NB4 (cell line): ENCODE measurements at places on chromosomes 12 and 14.
A peak's percentile ranks its signal among the peaks of the same experiment; 100 is the strongest.

DNA sequence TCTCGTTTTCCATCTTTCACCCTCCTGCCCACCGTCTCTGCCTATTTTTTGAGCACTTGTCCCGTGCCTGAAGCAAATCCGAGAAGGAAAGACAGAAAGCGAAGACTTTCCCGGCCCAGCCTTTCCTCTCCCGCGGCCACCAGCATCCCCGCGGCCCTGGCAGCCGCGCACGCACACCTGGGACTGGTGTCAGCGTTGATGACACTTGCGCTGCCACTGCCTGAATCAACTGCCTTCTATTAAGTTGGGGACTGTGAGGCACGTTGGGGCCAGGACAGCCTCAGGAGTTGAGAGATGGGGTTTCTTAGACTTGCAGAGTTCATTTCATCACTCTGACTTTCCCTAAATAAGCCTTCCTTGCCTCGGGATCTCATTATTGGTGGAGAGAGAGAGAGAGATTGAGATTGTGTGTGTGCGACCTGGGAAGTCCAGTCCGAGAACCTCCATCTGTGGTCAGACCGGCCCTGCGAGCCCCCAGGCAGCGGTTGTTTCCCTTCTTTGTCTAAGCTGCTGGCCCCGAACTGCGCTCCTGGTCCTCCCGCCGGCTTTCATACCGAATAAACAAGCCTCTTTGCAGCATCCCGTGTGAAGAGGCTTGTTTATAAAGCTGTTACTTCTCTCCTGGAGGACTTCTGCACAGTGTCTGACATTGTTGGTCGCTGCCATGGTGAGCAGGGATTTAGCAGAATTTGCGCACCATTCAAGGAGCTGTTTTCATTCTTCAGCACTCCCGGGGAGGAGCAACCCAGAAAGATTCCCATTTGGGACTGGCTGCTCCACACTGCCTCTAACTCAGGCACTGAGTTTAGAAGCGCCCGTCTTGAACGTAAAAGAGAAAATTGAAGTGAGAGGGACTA, 1.5 kb downstream of the PDZRN4 start:
- no peak for DNase-seq

DNA sequence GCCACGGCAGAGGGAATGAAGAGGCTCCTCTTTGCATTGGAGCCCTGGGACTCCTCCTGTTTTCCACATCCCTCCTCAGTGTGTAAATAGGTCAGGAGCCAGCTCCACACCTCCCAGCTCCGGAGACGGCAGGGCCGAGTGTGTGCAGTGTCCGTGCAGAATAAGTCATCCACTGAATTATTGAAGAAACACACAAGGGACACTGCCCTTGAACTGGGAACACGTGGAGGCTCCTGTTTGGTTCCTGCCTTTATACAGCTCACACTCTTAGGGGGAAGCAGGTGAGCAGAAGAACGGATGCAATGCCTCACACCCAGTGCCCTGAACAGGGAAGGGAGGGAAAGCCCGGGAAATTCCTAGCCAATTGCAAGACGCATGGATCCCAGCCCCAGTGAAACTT, 10.4 kb upstream of the FZD10 start:
- DNase-seq = no peak

- peak; percentile 52 for DNase-seq
Observed at GRCh38 chr14:70982200-70982599, 74.9 kb downstream of the PCNX1 start.

DNA sequence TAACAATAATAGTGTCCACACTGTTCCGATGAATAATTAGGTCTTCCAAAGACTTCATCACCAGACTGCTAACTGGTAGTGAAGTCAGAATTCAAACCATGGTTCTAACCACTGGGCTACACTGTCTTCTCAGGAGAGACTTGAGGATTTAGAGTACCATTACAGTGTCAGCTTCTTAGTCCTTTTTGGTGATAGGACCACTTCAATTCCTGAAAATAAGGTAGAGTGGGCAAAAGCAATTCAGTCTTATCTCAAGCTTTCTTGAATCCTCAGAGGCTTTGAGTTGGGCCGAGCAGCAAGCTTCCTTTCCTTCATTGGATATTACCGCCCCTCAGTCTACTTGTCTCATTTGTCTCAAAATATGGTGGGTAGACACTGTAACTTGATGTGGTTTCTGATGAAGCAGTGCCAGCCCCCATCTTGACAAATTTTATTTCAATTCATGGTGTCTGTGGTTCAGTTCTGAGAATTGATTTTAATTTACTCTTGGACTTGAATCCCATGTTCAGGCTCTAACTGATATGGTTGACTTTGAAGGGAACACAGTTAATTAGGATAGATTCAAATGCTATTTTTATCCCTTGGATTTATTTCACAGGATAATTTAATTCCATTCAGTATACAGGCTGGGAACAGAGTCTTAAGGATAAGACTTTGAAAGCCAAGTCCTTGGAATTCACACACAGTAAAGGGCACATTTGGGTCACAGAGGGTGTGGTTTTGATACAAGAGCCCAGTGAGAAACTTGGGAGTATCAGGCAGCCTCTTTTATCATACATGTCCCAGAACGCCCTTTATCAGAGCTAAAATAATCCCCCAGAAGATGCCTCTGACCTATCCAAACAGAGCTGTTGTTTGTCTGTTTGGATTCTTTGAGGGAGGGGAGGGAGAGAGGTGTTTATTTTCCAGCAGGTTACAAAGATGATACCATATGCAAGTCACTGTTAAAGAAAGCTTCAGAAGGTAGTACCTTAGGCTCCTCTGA, 167.3 kb downstream of the PRKCH start:
- no peak for DNase-seq

- no peak for DNase-seq
Observed at GRCh38 chr14:74434294-74434693, 8.3 kb upstream of the SYNDIG1L start.

DNA sequence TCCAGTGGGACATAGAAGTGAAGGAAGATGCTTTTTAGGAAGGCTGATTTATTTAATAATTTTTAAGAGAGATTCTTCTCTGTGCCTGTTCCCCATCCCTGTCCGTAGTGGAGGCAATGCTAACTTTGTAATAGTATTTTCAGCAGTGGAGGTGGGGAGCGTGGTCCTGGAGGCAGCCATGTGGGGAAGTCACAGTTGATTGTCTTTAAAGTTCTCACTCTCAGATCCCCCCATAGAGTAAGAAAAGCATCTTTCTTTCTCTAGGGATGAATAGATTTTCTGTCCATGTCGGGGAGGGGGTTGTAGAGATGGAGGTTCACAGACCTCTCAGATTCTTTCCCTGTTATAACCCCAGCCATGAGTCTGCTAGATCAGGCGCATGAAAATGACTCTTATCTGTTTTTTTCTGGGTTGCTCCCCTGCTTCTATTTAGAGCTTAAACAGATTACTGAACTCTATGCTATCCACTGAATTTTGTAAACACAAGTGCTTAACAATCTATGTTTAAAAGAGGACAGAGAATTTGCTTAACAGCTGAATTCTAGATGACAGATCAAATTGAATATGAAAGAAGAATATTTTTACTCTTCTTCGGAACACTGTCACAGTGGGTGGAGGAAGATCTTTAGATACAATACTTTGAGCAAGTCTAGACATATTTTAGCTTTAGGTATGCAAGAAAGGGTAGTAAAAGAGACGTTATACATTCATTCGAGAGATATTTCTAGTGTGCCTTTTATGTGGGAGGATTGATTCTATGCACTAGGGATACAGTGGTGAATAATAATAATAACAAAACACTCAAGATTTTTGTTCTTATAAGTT, 25.3 kb downstream of the TMEM117 start:
- DNase-seq = no peak

DNA sequence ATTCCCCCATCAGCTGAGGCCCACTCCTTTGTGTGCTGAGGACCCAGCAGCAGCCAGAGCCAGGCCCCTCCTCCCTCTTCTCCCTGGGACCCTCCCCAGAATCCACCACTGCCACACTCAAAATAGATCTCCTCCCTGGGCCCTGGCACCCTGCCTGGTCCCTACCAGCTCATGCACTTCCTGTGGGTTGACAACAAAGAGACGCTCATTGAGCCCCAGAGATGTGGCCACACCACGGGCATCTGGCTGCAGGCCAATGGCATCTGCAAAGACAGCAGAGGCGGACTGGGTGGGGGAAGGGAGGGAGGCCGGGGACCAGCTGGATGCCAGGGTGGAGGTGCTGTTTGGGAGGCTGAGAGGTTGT, 16.0 kb upstream of the ENDOU start:
- DNase-seq = peak; percentile 65

GRCh38 chr12:113793250-113793649, 172.9 kb downstream of the RBM19 start:
- DNase-seq = no peak

DNA sequence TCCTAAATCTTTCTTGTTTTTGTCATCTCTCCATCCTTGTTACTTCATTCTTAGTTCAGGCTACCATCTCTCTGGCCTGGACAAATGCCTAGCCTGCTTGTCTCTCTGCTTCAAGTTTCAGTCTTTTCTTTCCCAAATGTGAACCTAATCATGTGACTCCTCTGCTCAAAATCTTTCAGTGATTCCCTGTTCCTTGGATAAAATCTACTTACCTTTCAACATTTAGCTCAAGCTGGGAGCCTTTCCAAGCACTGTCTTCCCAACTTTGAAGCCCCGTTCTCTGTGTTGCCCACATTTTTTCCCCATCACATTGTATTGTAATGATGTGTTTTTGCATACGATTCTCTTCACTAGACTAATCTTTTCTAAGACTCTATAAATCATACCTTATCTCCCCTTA, 24.7 kb downstream of the SLC7A8 start:
- DNase-seq = no peak

DNA sequence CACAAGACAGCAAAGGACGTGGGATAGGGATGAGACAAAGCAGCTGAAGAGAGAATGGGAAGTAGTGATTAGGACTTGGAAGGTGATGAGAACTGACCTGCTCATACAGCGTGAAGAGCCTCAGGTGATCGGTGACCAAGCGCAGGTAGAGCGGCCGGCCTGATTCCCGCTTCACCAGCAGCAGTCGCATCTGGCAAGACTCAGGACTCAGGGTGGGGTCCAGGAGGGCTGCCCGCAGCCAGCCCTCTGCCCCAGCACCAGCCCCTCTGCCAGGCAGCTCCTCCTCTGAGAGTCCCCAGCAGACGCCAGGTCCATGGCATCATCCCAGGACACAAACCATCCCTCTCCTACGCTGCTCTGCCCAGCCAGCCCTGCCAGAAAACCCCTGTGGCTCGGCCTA, 30.8 kb downstream of the TEP1 start:
- DNase-seq = no peak

DNA sequence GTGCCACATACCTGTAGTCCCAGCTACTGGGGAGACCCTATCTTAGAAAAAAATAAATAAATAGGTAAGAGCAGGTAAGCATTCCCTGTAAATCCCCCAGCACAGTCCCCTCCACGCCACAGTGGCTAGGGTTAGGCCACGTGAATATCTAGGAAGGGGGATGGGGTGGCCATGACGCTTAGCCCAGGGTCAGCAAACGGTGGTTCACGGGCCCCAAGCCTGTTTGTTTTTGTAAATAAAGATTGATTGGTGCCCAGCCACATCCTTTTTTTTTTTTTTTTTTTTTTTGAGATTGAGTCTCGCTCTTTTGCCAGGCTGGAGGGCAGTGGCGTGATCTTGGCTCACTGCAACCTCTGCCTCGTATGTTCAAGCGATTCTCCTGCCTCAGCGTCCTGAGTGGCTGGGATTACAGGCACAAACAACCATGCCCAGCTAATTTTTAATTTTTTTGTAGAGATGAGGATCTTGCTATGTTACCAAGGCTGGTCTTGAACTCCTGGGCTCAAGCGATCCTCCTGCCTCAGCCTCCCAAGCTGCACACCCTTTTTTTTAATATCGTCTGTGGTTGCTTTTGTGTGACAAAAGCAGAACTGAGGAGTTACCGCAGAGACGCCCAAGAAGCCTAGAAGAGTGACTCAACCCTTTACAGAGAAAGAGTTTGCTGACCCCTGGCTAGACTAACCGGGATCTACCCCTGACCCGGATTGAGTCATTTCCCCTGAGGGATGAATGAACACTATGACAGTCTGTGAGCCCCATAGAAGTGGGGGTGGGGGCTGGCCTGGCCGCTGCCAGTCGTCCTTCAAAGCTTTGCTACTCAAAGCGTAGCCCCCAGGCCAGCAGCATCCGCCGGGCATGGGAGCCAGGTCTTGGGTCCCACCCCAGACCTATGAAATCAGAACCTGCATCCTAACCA, 113.7 kb upstream of the NCOR2 start:
- peak; percentile 99 for DNase-seq

GRCh38 chr12:112971248-112971647, 7.1 kb upstream of the OAS2 start:
- no peak for DNase-seq

DNA sequence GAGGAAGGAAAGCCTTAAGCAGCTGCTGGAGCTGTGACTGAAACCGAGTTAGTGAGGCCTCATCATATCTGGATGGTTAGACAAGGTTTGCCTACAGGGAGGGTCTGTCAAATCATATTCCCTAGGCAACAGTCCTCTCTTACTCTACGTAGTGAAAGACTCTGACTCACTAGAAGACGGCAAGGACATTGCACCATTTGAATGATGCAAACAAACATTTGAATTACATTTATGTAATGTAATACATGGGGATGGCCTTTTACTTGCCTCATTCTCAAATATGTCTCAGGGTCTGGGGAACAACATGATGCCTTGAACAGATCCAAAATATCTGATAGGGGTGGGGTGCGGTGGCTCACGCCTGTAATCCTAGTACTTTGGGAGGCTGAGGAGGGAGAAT, 29.8 kb upstream of the STRAP start:
- DNase-seq = no peak

DNA sequence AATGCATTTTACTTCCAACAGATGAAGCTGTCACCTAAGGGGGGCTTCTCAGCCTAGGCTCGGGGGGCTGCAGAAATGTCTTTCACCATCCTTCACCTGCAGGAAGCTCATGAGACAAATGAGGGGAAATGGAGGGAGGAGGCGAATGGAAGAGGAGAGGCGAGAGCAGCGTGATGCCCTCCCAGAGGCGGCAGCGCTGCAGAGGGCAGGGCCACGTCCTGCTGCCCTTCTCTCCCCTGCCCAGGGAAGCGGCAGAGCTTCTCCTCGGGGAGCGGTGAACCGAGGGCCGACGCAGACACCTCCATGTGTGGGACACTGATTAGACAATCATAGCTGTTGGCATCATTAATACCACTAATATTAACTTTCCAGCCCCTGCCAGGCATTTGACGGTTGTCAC, 78.3 kb downstream of the SERPINA3 start:
- no peak for DNase-seq

- no peak for DNase-seq
Observed at GRCh38 chr14:47223656-47224055, 451.7 kb downstream of the MDGA2 start.

DNA sequence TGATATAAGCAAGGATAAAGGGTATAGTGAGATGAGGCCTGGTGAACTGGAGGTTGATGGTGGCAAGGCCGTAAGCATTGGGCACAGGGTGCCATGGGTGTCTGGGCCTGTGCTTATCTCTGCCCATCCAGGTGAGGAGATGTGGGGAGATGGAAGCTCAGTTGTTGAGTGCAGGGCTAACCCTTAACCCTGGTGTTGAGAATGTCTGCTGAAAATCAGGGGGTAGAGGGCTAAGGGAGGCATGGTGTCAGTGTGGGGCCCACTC, 86.1 kb downstream of the SYNE2 start:
- DNase-seq = no peak

GRCh38 chr12:49054524-49054923, 6.1 kb downstream of the KMT2D start:
- DNase-seq = no peak
